Stimulated activated CD4-positive, alpha-beta T cell treated with anti-CD3 and anti-CD28 coated beads, Interleukin-1b, Interleukin-23, amount 100 ng/mL, for 48 hours (primary cell): ENCODE measurements at places on chromosomes 11 and 22.

DNA sequence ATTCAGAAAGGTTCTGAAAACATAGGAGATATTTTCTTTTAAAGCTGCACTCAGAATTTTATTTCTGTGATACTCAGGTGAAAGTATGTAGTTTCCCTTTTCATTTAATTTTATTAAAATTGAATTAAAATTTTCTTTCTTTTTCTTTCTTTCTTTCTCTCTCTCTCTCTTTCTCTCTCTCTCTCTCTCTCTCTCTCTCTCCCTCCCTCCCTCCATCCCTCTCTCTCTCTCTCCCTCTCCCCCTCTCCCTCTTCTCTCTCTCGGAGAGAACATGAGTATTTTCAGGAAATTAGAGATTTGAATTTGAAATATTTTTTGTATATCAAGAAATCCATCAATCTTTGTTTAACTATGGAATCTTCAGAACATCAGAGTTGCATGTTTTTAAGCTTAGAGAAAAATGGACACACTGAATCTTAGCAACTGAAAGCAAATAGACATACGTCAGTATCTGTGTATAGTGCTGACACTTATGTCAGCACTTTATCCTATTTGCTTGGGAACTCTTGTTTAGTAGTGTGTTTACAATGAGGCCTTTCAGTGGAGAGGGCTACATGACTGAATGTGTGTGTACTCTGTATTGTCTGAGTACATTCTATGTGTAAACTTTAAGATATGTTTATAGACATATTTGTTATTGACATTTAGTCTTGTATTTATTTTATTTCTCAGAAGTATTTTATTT is 44.5 kb downstream of the PDE3B start:
- DNase-seq: no peak

GRCh38 chr11:118194835-118195627 is 18.6 kb upstream of the SCN2B start:
- DNase-seq: no peak

DNA sequence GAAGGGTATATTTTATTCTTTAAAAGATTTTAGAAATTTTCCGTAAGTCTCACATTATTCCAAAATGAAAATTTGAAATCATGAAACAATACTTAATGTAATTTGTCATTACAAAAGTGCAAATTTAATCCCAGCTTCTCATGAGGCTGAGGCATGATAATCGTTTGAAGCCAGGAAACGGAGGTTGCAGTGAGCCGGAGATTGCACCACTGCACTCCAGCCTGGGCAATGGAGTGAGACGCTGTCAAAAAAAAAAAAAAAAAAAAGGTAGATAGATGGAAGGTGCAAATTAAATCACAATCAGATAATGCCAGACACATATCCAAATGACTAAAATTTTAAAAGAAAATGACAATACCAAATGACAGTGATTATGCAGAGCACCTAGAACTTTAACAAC is 644.2 kb downstream of the FAM181B start:
- DNase-seq: no peak

- DNase-seq: no peak
Measured at GRCh38 chr11:62575156-62575555, 1.5 kb upstream of the EEF1G start.

DNA sequence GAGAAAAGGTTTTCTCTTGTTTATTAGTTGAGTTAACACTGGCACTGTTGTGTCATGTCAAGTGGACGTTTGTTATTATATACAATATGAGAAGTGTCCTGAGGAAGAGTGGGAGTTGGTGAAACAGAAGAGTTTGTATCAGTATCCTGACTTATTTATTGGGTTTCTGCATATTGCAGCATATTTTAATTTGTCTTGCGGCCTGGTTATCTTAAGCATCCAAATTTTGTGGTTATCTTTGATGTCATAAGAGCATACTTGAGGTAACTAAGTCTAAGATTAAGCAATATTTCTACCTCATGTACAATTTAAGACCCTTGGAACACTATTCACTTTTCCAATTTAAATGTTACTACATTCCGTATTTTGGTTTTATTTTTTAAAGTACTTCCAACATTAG is 103.5 kb downstream of the DDX10 start:
- no peak for DNase-seq

GRCh38 chr22:20741634-20742581 is 32.0 kb upstream of the SERPIND1 start:
- DNase-seq: peak; percentile 13

DNA sequence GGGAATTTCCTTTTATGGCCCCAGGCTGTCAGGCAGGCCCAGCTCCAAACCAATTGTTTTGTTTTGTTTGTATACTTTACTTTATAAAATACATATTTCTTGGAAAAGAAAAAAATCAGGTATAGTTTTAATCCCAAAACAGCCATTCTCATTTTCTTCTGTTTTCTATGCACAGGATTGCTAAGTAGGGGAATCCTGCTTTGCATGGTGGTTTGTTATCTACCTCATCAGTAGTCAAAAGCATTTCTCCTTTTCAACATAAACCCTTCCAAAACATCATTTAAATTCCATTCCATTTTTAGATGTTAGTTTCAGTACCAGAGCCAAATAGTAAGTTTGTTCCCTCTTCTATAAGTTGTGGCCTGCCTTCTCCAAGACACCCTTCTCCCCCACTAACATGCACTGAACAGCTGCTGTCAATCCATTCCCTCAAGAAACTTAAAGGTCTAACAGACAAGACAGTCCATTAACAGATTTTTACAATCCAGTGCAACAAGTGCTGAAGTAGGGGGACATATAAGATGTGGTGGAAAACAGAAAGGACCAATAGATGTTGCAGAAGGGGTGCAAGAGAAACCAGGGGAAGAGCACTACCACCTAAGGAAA is 3.7 kb downstream of the ILK start:
- no peak for DNase-seq

DNA sequence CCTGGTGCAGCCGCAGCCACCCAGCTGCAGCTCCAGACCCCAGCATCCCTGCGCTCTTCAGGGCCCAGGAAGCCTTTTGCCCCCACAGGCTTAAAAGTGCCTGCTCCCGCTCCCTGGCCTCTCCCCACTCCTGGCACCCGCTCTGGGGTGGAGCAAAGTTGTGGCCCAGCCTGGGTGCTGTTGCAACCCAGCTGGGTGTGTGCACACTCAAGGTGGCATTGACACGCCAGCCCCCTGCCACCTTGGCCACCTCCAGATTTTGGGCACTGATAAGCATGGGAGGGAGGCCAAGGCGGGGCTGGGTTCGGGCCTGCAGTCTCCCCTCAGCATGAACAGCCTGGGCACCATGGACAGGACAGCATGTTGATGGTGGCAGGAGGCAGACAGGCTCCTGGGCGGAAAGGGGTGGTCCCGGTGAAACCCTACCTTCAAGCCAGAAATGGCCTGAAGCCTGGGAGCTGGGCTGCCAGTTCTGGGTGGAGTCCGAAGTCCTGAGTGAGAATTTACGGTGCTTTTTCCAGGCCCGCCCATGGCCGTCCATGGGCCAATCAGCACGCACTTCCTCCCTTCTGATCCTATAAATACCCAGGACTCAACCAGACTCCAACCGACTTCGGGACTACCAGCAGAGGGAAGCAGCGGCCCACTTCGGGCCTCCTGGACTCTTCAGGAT is 23.6 kb upstream of the RNASEH2C start:
- peak; percentile 21 for DNase-seq

- no peak for DNase-seq
Measured at GRCh38 chr11:55732936-55733335, 40.3 kb upstream of the OR5D13 start.

DNA sequence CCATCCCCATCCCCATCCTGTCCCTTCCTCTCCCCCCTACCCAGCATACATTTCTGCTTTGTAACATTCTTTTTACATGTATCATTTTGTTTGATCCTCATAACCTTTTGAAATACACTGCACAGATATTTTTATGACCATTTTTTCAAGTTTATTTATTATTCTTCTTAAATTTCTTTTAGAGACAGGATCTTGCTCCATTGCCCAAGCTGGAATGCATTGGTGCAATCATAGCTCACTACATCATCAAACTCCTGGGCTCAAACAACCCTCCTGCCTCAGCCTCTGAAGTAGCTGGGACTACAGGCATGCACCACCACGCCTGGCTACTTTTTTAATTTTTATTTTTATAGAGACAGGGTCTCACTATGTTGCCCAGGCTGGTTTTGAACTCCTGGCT is 99.4 kb upstream of the AKIP1 start:
- no peak for DNase-seq

DNA sequence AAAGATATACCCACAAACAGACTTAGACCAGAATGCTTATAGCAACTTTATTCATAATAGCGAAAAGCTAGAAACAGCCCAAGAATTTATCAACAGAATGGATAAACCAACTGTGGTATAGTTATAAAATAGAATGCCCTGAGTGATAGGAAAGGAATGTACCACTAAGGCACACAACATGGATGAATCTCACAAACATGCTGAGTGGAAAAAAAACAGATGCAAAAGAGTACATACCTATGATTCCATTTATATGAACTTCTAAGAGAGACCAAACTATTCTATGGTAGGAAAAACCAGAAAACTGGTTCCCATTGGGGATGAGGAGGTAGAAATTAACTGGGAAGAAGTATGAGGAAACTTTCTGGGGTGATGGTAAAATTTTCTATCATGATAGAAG is 40.4 kb upstream of the GRIK4 start:
- no peak for DNase-seq

DNA sequence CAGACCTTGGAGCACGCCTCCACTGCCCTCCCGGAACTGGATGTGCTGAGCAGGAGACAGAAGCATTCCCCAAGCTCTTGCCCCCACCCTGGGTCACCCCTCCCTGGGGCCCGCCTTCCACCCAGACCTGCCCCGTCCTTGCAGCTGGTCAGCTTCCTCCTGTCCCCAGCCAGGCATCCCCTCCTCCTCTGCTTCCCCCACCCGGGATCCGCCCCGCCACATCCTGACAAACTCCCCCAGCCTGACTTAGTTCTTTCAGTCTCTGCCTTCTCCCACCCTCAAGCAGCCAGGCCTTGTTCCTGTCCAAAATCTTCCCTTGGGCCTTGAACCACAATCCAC is 1.1 kb upstream of the PLXNB2 start:
- no peak for DNase-seq

DNA sequence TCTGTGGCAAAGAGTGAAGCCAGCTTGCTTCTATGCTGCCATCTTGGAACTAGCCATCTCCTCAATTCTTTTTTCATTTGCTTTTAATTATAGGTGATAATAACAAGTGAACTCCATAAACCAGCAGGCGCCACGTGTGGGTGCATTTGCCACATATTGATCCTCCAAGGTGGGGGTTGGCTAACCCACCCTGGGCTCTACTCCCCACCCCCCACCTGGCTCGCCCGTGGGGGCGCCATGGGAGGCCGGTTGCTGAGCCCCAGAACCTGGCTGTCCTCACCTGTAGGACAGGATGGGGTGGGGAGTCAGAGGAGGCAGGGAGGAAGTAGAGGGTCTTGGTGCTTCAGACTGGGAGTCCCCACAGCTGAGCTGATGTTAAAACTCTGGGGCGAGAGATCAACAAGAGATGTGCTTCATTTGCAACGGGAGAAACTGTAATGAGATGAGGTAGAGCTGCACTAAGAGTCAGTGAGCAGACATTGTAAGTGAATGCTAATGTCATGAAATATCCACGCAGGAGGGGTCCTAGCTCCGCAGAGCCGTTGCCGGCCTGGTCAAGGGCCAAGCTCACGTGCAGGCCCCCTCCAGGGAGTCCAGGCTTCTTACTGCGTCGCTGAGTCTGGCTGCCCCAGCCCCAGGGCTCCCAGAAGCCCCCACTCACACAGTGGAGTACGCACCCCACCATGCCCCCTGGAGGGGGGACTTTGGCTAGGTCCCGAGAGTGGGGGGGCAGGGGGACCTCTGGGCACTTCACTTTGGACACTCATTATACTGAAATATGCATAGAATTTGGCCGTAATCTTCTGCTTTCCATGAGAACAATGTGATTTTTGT is 59.4 kb downstream of the BRD1 start:
- no peak for DNase-seq

- no peak for DNase-seq
Measured at GRCh38 chr11:134340354-134340964, 8.7 kb downstream of the GLB1L2 start.

DNA sequence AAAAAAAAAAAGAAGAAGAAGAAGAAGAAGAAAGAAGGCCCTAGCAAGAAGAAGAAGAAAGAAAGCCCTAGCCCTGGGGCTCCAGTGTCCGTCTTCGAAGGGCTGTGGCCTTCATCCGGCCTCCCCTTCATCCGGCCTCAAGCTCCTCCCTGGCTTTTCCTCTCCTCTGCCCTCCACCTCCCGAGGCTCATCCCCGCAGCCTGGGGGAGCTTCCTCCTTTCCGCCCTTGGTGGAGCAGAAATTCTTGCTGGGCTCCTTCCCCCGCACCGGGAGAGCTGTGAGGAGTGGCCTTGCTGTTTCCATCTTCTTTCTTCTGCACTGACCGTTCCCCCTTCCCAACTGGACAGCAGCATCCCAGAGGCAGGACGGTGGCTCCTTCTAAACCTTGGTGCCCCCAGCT is 9.5 kb upstream of the LTO1 start:
- DNase-seq: no peak
